ENCODE measurements at places on chromosomes 5 and 9.

GRCh38 chr9:27701587-27701986 is 128.3 kb upstream of the C9orf72 start:
- peak; percentile 74 for DNase-seq

DNA sequence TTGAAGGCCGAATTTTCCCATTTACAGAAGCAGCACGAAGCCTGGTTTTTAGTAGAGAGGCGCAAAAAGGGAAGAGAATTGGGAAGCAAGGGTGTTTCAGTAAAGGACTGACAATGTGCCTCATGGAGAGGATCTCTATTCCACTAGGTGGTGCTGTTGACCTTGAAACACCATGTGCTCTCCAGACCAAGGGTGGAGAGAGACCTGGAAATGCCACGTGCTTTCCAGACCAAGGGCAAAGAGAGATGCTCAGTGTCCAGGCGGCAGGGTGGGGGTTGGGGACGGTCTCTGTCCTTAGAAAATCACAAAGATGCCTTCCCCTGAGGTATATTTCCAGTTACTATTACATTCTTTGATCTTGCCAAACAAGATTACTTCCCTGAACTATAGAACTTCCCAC is 425.3 kb downstream of the CSNK1G3 start:
- peak; percentile 52 for DNase-seq

- peak; percentile 21 for DNase-seq
These were observed 15.0 kb downstream of the CYFIP2 start for GRCh38 chr5:157280927-157281326.

DNA sequence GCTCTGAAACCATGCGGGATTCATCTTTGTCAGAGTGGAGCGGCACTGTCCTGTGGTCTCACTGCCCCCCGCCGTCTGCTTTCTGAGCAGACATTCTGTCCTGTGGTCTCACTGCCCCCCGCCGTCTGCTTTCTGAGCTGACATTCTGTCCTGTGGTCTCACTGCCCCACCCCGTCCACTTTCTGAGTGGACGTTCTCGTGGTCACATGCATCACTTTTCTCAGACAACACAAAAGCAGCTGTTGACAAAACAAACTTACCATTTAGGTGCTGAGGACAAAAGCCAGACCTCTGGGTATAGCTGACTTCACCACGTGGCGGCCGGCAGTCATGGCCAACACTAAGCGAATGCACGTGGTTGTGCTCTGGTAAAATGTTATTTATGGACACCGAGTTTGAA is 2.8 kb downstream of the LRRC14B start:
- DNase-seq: no peak

DNA sequence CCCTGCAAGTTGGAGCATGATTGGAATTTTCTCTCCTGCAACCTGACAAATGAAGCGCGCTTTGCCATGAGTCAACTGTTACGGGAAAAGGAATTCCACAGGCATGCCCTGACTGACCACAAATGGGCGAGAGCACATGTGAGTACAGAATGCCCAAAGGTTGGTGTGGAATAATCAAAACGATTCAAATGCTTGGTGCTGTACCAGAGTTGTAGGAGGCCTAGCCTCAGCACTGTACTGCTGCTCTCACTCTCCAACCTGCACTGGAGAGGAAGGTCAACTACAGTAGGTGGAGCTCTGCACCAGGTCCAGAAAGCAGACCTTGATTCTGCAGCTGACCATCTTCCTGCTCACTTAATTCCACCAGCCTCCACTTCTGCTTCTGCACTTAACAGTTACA is 406.9 kb upstream of the ACTBL2 start:
- DNase-seq: no peak

GRCh38 chr9:95399261-95399660 is 81.8 kb upstream of the FANCC start:
- DNase-seq: no peak

- peak; percentile 55 for DNase-seq
These were observed 112.6 kb upstream of the CPEB4 start for GRCh38 chr5:173775261-173776197.

DNA sequence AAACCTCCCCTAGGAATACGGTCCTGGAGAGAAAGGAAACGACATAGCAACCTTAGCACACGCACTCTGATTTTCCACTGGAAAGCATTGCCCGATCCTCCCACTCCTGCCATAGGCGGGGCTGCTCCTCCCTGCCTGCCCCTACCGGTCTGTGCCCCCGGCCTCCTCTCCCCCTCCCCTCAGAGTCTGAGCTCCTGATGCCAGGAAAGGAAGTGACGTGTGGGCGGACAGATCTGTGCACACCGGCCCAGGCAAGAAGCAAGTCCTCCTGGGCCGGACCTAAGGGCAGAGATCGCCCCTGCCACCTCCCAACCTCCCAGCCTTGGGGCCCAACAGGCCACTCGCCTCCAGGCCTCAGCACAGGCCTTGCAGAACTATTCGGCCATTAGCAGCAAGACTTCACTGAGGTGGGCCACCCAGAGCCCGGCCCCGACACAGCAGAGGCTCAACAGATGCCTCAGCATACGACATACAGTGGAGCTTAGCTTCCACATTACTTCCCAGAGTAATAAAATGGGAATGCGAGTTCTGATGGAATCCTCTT is 7.2 kb downstream of the NINJ1 start:
- DNase-seq: no peak

Measured in inflammatory macrophage (primary cell).